ENCODE measurements at places on chromosomes 7 and 10.

- DNase-seq: no peak
Observed at GRCh38 chr10:95789902-95790301, 33.9 kb downstream of the ENTPD1 start.

GRCh38 chr10:121454781-121455180, 143.5 kb downstream of the FGFR2 start:
- DNase-seq: no peak

- no peak for DNase-seq
Observed at GRCh38 chr10:66467042-66467441, 458.8 kb upstream of the LRRTM3 start.

GRCh38 chr7:30181211-30181610, 46.4 kb downstream of the MTURN start:
- no peak for DNase-seq

DNA sequence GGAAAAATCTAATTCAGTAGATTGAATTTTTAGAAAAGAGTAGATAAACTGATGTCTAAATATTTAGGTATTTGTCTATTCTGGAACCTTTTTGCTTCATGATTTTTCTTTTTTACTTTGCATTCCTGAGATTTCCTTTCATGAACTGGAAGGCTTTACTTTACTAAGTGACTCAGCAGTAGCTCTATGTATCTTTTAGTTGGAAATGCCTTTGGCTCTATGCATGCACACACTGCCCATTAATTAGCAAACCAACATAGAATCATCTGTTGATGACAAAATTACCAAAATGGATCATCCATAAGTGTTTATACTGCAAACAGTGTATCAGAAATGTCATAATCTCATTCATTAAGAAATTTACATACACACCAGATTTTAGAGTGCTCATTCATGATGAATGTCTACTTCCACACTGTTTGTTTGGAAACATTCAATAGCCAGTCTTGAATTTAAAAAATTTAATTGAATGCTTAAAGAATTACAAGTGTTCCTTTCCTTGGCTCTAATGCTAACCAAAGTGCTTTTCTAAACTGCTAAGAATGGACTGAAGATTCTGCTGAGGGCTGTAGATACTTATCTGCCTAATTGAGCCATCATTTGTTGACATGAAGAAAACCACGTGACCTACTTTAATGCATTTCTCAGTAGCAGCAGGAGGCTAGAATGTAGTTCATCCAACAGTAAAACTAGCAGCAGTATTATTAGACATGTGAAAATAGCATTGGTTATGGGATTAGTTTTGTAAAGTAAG, 282.0 kb downstream of the ADK start:
- no peak for DNase-seq

DNA sequence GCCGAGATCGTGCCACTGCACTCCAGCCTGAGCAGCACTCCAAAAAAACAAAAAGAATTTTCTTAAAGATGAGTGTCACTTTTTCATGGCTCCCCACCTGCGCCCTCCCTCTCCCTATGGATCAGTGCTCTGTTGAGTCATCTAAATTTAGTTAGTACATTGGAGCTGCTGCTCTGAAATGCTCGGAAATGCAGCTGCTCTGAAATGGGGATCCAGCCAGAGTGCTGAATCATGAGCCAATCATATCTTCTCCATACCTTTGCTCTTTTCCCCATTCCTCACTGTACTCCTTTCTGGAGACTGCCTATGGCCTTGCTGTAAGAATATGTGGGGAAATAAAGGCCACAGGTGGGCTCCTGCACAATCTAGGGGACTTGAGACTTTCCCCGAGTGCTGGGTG, 188.8 kb downstream of the ZNF438 start:
- no peak for DNase-seq

- no peak for DNase-seq
Observed at GRCh38 chr7:157007470-157008066, 2.9 kb downstream of the MNX1 start.

GRCh38 chr7:121531175-121532070, 135.3 kb upstream of the FAM3C start:
- DNase-seq: no peak

DNA sequence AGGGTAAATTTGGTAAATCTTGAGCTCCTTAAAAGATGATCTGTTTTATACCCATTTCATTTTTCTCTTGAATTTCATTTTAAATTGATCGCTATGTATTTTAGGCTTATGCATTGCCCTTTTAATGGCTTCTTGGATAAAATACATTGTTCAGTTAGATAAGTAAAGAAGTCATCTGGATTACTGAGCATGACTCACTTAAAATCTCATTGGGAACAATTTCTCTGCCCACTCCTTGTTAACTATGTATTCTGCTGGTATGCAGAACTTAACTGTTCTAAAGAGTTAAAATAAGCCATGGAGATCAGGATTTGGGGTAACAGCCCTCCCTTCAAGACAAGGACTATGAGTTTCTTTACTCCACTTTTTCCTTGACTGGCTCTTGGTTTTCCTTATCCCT, 134.2 kb downstream of the SND1 start:
- no peak for DNase-seq

- DNase-seq: peak; percentile 21
Observed at GRCh38 chr7:499853-500485, 19.7 kb downstream of the PDGFA start.

- no peak for DNase-seq
Observed at GRCh38 chr7:30167901-30168300, 33.1 kb downstream of the MTURN start.

DNA sequence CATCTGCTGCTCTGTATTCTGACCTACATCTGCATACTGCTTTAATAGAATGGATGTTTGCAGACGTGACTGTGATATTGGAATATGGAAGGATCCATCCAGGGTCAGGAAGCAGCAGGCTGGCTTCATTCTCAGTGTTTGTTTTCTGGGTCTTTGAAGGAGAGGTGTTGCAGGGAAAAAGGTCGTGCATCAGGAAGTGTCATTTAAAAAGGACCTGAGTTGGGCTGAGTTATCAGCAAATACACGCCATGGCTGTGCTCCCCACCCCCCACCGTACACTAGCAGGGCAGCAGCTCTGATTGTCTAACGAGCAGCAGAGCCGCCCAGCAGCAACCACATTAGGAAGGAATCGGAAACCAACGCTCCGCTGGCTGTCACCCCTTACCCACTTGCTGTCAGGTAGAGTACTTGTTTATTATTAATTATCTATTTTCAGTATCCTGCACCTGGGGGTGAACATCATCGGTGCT, 63.1 kb upstream of the STEAP1B start:
- no peak for DNase-seq

- no peak for DNase-seq
Observed at GRCh38 chr10:79425074-79425532, 20.3 kb downstream of the ZCCHC24 start.

- DNase-seq: no peak
Observed at GRCh38 chr10:67308912-67309311, 383.1 kb downstream of the LRRTM3 start.

DNA sequence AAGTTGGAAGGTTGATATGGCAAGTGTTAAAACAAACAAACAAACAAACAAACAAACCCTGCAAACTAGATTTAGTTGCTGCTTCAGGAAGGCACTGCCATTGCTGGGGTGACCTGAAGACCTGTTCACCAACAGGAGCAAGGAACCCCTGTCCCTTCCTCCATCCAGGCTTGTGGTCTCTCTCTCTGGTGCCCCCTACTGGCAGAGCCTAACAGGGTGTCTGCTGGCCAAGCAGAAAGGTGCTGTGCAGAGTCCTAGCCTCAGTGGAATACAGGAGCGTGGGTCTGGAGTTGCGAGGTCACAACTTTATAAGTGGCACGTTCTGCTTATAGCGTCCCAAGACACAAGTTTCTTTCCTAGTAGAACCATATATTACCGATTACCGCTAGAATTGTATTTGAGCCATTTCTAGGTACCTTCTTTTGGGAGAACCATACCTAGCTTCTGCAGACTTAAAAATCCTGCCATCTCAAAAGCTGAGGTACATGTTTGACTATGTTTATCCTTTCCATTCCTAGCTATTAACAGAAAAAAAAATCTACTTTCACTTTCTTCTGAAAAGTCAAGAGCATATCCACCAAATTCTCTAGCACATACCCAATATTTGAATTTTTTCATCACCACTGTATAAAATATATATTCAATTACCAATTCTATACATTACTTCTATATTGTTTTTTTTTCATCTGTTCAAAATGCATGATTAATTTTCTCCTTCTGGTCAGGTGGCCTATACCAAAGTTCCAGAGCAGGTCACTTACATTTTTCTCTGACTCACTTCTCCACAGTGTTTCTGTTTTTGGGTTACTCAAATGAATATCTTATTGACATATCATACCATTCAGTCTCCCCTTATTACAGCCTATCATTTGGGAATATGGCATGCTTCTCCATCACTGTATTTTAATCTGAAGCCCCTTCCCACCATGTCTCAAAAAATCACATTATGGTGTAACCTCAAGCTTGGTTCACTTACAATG, 29.1 kb upstream of the CALD1 start:
- peak; percentile 38 for DNase-seq

- no peak for DNase-seq
Observed at GRCh38 chr7:74143383-74143782, 30.8 kb upstream of the EIF4H start.

- DNase-seq: no peak
Observed at GRCh38 chr10:119285495-119286267, 78.3 kb downstream of the GRK5 start.

DNA sequence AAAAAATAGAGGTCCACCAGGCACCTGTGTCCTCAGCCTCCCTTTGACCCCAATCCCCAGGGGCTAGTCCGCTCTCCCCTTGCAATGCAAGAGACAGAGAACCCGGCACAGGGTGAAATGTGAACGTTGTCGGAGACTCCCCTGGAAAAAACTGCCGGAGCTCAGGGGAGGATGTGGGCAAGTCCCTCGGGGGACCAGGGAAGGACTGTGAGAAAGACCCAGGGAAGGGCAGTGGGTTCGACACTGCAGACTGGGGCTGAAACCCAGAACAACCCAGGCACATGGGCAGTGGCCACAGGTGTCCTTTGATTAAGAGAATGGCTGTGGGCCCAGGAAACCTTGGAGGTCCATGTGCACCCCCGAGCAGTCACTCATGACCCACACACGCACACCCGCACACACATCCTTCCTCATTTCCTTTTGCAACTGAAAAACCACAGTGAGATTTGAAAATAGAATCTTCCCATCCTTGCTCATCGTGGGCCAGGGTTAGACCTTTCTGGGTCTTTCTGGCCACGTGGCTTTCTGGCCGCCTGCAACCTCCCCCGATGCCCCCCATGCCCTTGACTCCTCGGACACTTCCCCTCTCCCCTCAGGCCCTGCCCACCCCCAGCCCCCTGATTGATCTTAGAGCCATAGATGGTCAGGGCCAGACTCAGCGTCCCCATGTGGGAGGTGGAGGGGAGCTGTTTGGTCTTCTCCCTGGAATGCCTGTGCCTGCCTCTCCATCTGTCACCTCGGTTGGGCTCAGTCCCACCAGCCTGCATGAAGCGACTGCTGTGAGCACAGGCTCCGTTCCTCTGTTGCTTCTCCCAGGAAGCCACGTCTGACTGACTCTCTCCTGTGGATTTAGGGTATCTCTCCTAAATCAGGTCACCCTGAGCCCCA, 7.9 kb downstream of the LAT2 start:
- DNase-seq: no peak

DNA sequence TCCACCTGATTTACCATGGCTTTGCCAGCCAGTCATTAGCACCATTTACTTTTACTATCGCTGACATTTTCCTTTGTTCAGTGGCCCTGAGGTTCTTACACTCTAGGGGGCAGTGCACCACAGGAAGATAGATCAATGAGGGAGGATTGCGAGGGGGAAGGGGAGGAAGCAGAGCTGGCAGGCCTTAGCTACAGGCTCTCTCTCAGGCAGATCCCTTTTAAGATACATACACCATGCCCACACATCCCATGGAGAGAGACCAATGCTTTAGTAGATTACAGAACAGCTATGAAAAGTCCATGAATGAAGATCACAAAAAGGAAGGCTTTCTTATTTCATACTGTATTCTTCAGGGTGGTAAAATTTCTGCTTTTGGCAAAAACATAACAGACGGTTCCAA, 47.4 kb downstream of the DENND11 start:
- DNase-seq: peak; percentile 67

- DNase-seq: no peak
Observed at GRCh38 chr7:30413864-30414263, 64.7 kb downstream of the NOD1 start.

DNA sequence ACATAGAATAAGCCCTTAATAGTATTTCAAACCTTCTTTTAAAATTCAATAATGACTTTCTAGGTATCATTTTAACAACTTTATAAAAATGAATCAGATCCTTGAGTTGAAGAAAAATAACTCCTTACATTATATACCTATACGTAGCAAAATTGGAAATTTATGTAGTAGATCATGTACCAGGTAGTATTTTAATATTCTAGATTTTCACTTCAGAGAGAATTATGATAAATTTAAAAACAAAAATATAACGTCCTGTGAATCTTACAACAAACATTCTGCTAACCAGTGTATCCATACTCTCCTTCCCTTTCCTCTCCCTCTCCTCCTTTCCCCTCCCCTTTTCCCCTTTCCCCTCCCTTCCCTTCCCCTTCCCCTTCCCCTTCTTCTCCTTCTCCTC, 6.1 kb upstream of the RAB11FIP2 start:
- DNase-seq: no peak

GRCh38 chr7:50921114-50921813, 138.6 kb upstream of the GRB10 start:
- peak; percentile 65 for DNase-seq

- no peak for DNase-seq
Observed at GRCh38 chr7:135240441-135240840, 6.8 kb downstream of the STRA8 start.

GRCh38 chr10:33193701-33194521, 140.6 kb downstream of the NRP1 start:
- DNase-seq: no peak

DNA sequence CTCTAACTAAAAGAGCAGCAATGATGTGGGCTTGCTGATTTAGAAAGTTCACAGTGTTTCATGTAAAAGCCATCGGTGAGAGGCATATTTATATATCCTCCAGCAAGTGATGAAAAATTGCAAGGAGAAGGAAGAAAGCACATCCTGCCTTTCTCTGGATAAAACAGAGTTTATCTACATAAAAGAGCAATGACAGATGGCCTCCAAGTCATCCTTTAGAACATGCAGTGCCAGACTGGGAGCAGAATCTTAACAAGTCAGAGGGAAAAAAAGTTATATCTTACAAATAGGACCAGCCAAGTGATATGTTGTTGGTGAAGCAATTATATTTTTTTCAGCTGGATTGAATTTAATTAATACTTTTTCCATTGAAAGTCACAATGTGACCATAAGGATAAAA, 253.8 kb upstream of the MGMT start:
- DNase-seq: no peak

- no peak for DNase-seq
Observed at GRCh38 chr10:11213137-11213536, 195.5 kb downstream of the CELF2 start.

DNA sequence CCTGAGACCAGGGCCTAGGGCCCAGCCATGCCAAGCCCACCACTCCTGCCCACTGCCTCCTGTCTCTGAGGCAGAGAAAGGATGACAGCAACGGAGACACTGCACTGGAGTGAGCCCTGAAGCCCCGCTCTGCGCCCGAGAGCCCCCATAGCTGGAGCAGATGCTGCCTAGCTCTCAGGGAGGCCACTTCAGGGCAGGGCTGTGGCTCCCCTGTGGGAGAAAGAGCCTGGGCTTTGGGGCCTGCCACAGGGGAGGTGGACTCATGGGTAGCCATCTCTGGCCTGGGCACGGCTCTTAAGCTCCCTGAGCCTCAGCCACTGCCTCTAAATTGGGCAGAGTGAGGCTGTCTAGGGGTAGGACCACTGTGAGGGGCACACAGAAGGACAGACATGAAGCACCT, 214.2 kb downstream of the GRID1 start:
- DNase-seq: no peak

Data from body of pancreas (tissue), 4 donors.